ENCODE measurements at places on chromosomes 16 and 17. TPM values are rescaled to one million over a fixed set of nuclear protein-coding genes. Genes with fewer than 3 reads are reported as not detected.

DNA sequence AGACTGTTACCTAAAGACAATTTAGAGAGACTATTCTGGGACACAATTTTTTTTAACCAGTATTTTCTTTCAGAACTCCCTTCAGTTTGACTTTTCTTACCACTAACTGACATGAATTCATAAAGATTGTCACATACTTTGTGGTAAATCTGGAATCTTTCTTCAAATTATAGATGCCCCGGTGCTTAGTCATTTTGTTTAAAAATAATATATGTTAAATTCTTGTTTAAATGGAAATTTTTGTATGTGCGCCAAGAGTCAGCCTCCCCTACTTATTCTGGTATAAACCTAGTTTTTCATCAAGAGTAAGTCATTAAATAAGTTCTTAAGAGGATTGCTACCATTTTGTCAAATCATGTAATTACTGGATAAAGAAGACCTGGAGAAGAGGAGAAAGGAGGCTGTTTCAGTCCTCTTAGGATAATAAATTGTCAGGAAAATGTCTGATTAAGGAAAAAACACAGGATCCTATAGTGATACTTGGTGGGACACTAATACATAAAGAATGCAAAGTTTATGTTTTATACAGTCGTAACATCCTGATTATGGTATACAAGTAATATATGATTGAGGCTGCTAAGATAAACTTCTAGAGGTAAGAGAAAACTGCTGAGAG is 424.4 kb downstream of the PMP22 start:
- no peaks in the 10 kb centered on the region for H3K27me3 ChIP-seq
- no peak overlapping the region for H3K4me3 ChIP-seq
- H3K4me1 ChIP-seq = no peaks in the 10 kb centered on the region
- H3K27ac ChIP-seq = no peak overlapping the region
- H3K36me3 ChIP-seq = no peaks in the 10 kb centered on the region

GRCh38 chr16:48152226-48152625 is 3.6 kb downstream of the ABCC12 start:
- H3K27ac ChIP-seq = no peak overlapping the region
- DNase-seq = no peak
- no peaks in the 10 kb centered on the region for H3K36me3 ChIP-seq
- H3K4me3 ChIP-seq = no peak overlapping the region
- no peaks in the 10 kb centered on the region for H3K27me3 ChIP-seq

- H3K27me3 ChIP-seq = peaks cover 1% of the 10 kb centered on the region
- H3K4me3 ChIP-seq = no peak overlapping the region
- H3K4me1 ChIP-seq = no peaks in the 10 kb centered on the region
- H3K27ac ChIP-seq = no peak overlapping the region
These were observed 46.2 kb upstream of the HOXB9 start for GRCh38 chr17:48672340-48672739.

DNA sequence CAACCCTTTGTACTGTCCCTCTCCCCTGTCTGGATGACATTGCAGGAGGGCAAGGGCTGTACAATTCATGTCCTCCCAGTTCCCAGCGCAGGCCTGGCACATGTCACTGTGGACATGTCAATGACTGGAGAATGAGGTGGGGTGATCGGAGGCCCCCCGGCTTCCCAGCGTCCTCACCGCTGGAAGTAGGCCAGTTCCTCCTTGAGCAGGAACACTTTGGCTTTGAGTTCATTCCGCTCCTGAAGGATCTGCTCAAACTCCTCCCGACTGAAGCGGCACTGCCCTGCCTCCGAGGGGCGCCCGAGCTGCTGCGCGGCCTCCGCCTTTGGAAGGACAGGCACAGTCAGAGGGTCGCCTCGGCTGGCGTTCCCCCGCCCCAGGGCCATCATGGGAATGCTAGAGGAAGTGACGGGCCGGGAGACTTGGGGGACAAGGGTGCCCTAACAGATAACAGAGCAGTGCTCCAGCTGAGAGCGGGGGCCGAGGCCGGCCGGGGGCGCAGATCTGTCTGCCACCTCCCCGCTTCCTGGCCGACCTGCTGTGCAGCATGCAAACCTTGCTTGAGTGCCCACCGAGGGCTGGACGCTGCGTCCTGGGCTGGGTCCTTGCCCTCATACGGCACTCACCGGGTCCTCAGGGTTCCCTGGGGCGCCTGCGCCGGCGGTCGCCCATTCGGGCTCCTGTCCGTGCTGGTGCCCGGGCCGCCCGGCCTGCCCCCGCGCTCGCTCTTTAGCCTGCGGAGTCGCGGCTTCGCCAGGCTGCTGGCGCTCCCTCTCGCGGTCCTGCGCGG is 1.3 kb downstream of the RILP start:
- peaks cover 13% of the 10 kb centered on the region for H3K36me3 ChIP-seq
- DNase-seq = no peak
- H3K27ac ChIP-seq = peak overlapping the region; percentile 22
- no peaks in the 10 kb centered on the region for H3K27me3 ChIP-seq

- H3K27me3 ChIP-seq = no peaks in the 10 kb centered on the region
- DNase-seq = no peak
- no peaks in the 10 kb centered on the region for H3K36me3 ChIP-seq
- H3K4me1 ChIP-seq = no peaks in the 10 kb centered on the region
- no peak overlapping the region for H3K4me3 ChIP-seq
- H3K27ac ChIP-seq = no peak overlapping the region
These were observed 12.1 kb downstream of the NDUFAF8 start for GRCh38 chr17:81251094-81251708.

DNA sequence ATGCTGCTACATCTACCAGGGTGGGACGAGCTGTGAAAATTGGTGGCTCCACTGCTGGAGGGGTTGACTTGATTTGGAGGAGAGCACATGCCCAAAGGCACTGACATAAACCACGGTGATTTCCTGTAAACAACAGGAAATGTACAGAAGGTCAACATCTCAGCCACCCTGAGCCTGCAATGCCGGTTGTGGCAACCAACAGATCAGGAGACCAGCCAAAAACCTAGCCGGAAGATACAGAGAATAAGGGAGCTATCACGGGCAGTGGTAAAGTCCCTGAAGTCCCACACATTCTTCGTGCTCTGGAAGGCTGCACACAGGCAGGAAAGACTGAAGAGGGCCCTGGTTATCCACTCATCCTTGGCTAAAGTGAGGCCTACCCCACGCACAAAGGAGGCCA is 56.2 kb downstream of the ADCY9 start:
- H3K36me3 ChIP-seq = no peaks in the 10 kb centered on the region
- no peak for DNase-seq
- H3K4me3 ChIP-seq = no peak overlapping the region

- no peaks in the 10 kb centered on the region for H3K36me3 ChIP-seq
- DNase-seq = peak; percentile 43
- H3K4me3 ChIP-seq = no peak overlapping the region
- no peak overlapping the region for H3K27ac ChIP-seq
These were observed 9.2 kb upstream of the PRR29 start for GRCh38 chr17:63988741-63989621.

- H3K36me3 ChIP-seq = no peaks in the 10 kb centered on the region
- no peak overlapping the region for H3K4me3 ChIP-seq
These were observed 6.7 kb downstream of the PRDM7 start for GRCh38 chr16:90070440-90070839.

GRCh38 chr17:55962951-55963401 is 190.3 kb upstream of the ANKFN1 start:
- no peaks in the 10 kb centered on the region for H3K4me1 ChIP-seq
- no peak overlapping the region for H3K4me3 ChIP-seq
- no peak overlapping the region for H3K27ac ChIP-seq
- peak; percentile 49 for DNase-seq

GRCh38 chr17:82070611-82071010 is 5.0 kb upstream of the DUS1L start:
- H3K4me1 ChIP-seq = no peaks in the 10 kb centered on the region
- H3K27ac ChIP-seq = no peak overlapping the region
- no peak for DNase-seq
- H3K27me3 ChIP-seq = no peaks in the 10 kb centered on the region

DNA sequence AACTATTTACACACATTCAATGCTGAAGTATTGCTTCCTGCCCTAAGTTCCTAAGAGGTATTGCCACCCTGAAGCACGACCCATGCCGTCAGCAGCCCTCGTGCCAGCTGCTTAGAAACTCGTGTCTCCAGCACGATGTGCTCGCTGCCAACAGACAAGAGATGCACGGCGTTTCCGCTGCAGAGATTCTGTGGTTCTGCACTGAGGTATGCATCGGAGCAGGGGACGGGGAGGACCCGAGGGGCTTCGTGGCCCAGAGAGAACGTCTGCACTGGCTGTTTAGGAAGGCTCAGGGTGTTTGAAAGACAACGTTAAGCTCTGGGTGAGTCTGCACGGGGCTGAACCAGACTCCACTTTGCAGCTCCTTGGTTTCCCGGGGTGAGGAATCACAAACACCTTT is 82.7 kb upstream of the CREBBP start:
- H3K27me3 ChIP-seq = no peaks in the 10 kb centered on the region
- no peaks in the 10 kb centered on the region for H3K36me3 ChIP-seq
- H3K27ac ChIP-seq = no peak overlapping the region
- peak; percentile 43 for DNase-seq
- H3K4me1 ChIP-seq = no peaks in the 10 kb centered on the region
- no peak overlapping the region for H3K4me3 ChIP-seq

DNA sequence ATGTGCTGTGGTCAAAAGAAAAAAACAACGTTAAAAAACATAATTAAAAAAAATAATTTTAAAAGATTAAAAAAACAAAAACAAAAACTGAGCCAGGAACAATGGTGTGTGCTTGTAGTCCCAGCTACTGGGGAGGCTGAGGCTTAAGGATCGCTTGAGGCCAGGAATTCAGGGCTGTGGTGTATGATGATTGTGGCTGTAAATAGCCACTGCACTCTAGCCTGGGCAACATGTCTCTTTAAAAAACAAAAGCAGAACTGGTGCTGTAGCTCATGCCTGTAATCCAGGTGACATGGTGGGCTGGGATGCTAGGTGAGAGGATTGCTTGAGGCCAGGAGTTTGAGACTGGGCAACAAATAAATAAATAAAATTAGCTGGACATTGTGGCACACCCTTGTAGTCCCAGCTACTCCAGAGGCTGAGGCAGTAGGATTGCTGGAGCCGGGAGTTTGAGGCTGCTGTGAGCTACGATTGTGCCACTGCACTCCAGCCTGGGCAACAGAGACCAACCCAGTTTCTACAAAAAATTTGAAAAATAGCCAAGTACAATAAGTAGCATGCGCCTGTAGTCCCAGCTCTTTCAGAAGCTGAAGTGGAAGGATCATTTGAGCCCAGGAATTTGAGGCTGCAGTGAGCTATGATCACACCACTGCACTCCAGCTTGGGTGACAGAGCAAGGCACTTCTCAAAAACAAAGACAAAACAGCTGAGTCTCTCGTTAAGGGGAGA is 43.6 kb downstream of the NFATC3 start:
- H3K4me1 ChIP-seq = peaks cover 3% of the 10 kb centered on the region
- no peaks in the 10 kb centered on the region for H3K36me3 ChIP-seq
- H3K27ac ChIP-seq = peak overlapping the region; percentile 6
- no peaks in the 10 kb centered on the region for H3K27me3 ChIP-seq
- H3K4me3 ChIP-seq = no peak overlapping the region

- no peak overlapping the region for H3K27ac ChIP-seq
- H3K4me3 ChIP-seq = no peak overlapping the region
- peak; percentile 9 for DNase-seq
- no peaks in the 10 kb centered on the region for H3K36me3 ChIP-seq
- H3K27me3 ChIP-seq = no peaks in the 10 kb centered on the region
These were observed 6.0 kb downstream of the DDX19B start for GRCh38 chr16:70304892-70305448.

GRCh38 chr17:65531256-65532100 is 30.0 kb downstream of the AXIN2 start:
- H3K4me1 ChIP-seq = no peaks in the 10 kb centered on the region
- H3K36me3 ChIP-seq = no peaks in the 10 kb centered on the region
- peak overlapping the region; percentile 7 for H3K27ac ChIP-seq
- DNase-seq = peak; percentile 66

- no peaks in the 10 kb centered on the region for H3K27me3 ChIP-seq
- peak overlapping the region; percentile 78 for H3K27ac ChIP-seq
- H3K36me3 ChIP-seq = no peaks in the 10 kb centered on the region
- no peak for DNase-seq
These were observed 608 bp upstream of the PGS1 start for GRCh38 chr17:78377858-78378224.

DNA sequence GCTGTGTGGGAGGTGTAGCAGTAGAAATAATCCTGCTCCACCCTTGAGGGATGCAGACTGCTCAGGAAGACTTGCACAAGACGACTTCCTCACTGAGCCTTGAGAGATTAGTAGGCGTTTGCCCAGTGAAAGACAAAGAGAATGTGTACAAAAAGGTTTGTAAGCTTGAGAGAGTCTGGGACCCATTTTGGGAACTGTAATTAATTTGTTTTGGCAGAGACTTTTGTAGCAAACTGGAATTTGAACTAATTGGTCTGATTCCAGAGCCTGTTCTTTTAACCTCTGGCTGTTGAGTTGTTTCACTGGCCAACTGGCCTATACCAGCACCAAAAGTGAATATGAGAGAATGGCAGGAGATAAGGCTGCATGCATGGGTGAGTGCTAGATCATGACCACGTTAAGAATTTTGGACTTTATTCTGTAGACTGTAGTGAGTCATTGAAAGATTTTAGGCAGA is 75.5 kb downstream of the AATF start:
- H3K27ac ChIP-seq = no peak overlapping the region
- DNase-seq = no peak
- no peaks in the 10 kb centered on the region for H3K36me3 ChIP-seq
- no peaks in the 10 kb centered on the region for H3K4me1 ChIP-seq

DNA sequence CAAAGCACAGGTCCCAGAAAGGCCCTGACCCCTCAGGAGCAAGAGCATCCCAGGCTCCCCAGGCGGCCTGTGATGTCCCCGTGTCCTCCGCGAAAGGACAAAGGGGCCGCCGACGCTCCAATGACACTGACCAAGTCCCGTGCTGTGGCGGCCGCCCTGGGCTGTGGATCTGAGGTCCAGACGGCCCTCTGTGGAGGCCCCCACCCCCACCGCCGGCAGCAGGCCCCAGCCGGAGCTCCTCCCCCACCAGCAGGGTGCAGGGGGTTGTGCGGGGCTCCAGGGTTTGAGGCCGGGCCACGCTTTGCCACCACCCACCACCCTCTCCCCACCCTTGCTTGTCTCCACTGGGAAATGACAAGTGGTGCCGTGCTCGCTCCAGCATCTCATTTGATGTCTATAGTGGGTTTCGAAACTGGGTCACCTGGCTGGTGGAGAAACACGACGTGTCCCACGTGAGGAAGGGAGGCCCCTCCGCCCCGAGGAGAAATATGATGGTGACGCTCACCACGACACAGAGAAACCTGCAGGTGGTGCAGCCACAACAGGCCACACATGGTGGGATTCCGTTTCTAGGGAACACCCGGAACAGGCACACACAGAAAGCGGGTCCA is 31.2 kb upstream of the ZNF469 start:
- no peak overlapping the region for H3K4me3 ChIP-seq
- H3K27ac ChIP-seq = no peak overlapping the region
- no peaks in the 10 kb centered on the region for H3K27me3 ChIP-seq
- no peaks in the 10 kb centered on the region for H3K36me3 ChIP-seq

The CCL4L2 gene
- total RNA-seq = 1.4 TPM

The TP53TG3 gene
- not detected for total RNA-seq

The MYO15A gene
- total RNA-seq = 3.4 TPM

The PERCC1 gene
- total RNA-seq = not detected

The AOC3 gene
- 344 TPM for total RNA-seq

The KREMEN2 gene
- not detected for total RNA-seq

The CACNG5 gene
- not detected for total RNA-seq

The PRSS21 gene
- total RNA-seq = not detected

Measured in aorta (tissue), 5 donors.